ENCODE measurements at places on chromosomes 12 and 14.

GRCh38 chr12:27151479-27151878 lies 69.1 kb upstream of the C12orf71 start:
- DNase-seq: no peak

- no peak for DNase-seq
Observed at GRCh38 chr12:4224206-4224889, 49.2 kb upstream of the CCND2 start.

- no peak for DNase-seq
Observed at GRCh38 chr14:99124482-99125105, 147.4 kb downstream of the BCL11B start.

GRCh38 chr14:55921511-55921910 lies 196.7 kb upstream of the PELI2 start:
- no peak for DNase-seq

DNA sequence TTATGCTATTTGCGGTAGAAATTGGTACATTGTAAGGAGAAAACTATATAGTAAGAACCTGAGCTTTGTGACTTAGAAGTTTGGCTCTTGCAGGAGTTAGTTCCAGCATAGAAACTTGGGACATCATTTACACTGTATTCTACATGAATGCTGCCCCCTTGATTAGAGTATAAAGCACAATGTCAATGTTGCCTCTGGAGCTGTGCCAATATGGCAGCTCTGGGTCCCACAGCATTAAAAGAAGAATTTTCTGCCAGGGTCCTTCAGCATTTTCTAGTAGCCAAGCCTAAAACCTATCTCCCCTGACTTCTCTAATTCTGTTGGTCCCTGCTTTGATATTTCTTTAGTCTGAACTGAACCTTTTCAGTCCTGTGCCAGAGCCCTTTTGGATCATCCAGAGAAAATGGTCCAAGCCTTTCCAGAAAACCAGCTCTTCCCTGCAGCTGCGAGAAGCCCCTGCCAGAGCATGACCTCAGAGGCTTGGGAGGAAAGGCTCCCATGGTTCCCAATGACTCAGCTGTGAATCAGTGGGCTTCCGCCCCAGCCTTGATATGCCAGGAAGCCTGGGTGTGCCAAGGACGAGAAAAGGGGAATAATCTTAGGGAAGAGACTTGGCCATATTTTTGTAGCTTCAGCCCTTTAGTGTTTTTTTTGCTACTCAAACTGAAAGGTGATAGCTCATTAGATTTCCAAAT lies 43.2 kb downstream of the PLEKHG7 start:
- DNase-seq: peak; percentile 80

DNA sequence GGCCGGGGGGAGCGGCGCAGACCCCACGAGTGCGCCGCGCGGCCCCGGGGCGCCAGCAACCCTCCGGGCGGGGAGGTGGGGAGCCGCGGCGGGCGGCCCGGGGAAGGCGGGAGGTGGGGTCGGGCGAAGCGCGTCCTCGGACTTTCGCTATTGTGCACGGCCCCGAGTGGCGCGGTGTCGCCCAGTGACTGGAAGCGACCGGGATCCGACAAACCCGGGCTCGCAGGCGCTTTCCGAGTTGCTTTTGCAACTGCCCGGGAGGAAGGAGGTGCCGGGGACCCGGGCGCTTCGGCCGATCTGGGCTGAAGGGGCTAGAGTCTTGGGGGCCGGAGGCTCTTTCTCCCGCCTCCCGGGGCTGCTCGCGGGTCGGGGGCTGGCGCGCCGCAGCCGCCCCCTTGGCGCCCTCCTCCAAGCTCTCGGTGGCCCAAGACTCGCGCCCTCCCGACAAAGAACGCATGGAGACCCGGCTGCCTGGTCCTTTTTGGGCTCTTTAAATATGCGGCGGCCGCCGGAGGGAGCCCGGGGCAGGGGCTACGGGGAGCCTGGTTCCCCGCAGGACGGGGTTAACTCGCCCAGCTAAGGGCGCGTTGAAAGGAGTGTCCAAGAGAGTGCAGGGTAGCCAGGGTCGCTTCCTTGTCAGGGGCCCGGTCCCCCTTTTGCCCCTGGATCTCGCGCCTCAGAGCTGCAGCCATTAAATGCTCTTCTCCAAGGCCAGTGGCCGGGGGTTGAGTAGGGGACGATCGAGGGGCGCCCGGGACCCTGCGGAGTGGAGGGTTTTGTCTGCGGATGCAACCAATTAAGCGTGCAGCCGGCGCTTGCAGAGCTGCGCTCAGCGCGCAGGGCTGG lies 1.4 kb downstream of the HMGA2 start:
- DNase-seq: no peak

DNA sequence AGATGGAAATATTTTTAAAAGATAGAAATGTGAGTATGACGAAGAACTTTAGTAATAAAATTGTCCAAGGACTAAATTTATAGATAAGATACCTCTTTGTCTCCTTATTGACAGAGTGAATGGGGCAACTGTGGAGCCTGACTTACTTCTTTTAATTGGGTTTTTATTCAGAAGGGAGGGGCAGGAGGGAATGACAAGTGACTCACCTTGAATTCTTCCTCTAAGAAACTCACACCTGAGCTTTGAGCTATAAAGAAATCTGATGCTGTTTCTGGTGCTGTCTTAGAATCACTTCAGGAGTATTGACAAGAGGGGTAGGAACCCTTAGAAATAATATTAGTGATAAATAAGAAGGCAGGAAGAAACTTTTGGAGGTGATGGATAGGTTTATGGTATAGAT lies 951 bp downstream of the NR1H4 start:
- DNase-seq: no peak

DNA sequence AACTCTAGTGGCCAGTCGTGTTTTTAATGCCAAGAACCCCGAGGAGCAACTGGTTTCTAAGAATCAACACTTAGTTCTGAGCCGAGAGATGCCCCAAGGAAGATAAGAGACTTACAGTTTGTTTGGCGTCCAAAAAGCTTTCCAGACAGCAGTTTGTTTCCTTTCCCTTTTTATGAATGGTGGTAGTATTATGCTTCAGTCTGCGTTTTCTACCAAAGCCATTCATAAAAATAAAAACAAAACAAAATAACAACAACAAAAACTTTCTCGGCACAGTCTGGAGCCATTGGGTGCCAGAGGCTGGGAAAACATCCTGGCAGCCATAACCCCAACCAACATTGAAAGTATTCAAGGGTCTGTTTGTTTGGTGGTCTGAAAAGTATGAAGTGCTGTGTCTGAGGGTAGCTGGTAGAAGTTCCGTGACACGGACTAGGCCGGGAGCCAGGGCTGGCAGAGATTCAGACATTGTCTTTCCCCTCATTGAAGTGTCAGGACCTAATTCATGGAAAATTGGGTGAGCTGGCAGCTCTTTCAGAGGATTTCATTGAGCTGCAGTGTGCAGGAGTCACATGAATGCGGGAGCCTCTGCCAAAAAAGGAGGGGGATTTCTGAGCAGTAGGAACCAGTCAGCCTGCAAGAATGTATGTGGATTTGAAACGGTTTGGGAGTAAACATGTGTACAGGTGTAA lies 124.2 kb downstream of the HMGA2 start:
- peak; percentile 65 for DNase-seq

DNA sequence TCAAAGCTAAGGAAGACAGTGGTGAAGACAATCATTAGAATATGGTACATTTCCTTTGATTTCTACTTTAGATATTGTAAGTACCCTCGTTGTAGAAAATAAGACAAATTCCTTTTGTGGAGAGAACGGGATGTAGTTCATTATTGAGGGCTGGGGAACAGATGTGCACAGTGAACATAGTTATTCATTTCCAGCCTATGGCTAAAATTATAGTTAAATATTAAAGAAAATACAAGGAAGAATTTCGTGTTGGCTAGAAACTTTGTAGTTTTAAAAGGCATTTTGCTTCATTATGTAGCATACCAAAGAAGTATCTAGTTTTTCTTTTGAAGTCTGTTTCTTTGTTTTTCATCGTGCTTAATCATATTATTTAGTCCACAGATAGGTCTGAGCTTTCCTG lies 201.8 kb downstream of the ESR2 start:
- DNase-seq: no peak

DNA sequence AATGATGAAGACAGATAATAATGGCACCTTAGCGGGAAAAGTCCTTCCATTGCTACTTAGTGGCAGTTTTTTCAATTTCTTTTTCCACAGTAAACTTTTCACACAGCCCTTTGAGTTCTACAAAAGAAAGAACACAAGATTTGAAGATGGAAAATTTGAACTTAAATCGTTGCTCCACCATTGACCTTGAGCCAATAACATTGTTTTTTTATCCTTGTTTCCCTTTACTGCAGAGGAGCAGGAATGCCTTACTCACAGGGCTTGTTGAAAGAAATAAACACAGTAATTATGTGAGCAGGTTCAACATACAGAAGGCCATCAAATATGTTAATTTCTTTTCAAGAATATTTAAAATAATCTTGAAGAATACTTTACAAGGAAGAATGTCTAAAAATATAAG lies 181.5 kb upstream of the KRR1 start:
- DNase-seq: no peak

GRCh38 chr14:94175011-94175745 lies 1.1 kb downstream of the PPP4R4 start:
- peak; percentile 16 for DNase-seq

DNA sequence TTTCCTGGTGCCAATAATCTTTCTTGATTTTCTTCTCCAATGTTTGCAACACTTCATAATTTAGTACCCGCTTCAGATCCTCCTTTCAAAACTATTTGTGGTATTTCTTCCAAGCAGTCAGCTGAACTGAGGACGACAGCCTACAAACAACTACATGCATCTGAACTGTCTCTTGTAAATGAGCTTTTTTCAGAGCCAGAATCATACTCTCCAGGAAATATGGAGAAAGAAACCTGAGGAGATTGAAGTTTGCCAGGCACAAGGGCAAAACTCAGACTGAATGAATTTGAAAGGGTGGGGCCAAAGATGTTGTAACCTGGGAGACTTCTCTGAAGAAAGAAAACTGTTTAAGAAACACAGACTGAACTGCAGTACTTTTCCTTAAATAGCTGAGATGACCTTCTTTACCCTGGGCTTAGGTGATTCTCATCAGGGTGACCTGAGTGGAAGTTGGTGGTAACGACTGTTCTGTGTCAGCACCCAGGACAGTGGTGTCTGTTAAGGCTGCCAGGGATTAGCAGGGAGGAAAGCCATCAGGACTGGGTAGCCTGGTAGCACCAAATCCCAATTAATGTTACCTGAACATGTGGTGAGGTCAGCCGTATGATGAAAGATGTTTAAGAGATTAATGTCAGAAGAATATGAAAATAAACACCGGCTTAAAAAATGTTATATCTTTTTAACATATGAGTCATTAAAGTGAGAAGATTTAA lies 95.0 kb downstream of the TGFB3 start:
- no peak for DNase-seq

- peak; percentile 74 for DNase-seq
Observed at GRCh38 chr12:25436206-25437030, 116.7 kb downstream of the LMNTD1 start.

GRCh38 chr14:35883677-35884293 lies 57.6 kb downstream of the BRMS1L start:
- peak; percentile 63 for DNase-seq

DNA sequence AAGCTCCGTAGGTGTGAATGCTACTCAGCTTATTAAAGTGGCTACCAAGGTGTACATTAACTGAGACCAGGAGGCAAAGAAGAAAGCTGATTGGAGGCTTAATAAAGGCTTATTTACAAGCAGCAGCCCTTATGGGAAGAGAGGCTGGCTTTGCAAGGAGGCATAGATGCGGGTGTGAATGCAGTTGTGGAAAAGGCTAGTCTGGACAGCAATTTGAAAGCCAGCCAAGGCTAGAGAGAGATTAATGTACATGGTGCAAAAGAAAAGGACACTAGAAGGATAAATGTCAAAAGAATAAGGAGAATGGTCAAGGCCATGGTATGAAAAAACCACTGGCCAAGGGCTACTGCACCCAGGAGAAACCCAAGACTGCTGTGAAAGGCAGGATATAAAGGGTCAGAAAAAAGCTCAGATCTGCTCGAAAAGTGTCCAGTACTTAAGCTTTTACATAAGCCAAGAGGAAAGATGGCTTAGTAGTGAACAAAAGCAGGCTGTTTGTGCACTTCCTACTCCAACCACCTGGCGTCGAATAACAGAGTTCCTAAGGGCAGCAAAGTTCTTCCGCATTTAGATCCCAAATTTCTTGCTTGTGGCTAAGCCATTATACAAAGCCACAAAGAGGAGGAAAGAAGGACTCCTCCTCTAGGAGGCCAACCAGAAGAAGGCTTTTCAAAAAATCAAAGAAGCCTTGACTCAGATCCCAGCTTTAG lies 24.0 kb downstream of the KLRK1 start:
- peak; percentile 75 for DNase-seq

DNA sequence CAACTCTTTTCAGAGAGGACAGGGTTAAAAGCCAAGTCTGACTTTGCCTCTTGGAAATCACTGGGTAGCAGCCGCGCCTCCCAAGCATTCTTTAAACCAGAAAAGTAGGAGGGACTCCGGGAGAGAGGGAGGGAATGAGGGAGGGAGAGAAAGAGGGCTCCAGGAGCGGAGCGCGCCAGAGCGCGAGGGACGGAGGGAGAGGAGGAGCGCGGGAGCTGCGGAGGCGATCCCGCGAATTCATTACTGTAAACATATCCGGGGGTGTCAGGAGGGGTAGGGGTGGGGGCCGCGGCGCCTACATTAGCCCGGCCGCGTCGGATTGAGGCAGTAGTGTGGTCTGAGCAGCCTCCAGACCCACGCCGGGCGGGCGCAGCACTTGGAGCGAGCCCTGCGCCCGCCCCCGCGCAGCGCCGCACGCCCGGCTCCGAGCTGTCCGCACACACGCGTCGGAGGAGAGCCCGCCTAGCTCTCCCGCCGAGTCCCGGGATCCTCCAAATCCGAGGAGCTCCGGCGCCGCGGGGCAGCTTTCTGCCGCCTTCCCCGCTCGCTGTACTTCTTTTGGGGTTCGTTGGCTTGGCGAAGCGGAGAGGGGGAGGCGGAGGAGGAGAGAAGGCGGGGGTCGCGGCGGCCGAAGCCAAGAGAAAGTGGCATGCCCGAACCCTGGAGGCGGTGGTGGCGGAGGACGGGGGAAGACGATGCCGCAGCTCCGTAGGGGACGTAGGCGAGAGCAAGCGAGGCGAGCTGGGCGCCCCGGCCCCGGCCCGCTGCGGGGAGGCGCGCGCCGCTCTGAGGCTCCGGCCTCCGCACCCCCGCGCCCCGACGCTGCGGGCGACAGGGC lies 3.3 kb downstream of the FLRT2 start:
- DNase-seq: peak; percentile 53

GRCh38 chr12:115660211-115660805 lies 617.2 kb downstream of the MED13L start:
- no peak for DNase-seq

GRCh38 chr12:106112145-106112821 lies 26.5 kb downstream of the NUAK1 start:
- no peak for DNase-seq

GRCh38 chr12:69254862-69255261 lies 15.5 kb downstream of the CPSF6 start:
- DNase-seq: no peak
